ENCODE measurements at places on chromosomes 12 and 14.

GRCh38 chr12:104456950-104457745 is 400 bp downstream of the CHST11 start:
- DNase-seq = peak; percentile 75

- no peak for DNase-seq
Measured at GRCh38 chr12:10220398-10221077, 7.9 kb downstream of the GABARAPL1 start.

DNA sequence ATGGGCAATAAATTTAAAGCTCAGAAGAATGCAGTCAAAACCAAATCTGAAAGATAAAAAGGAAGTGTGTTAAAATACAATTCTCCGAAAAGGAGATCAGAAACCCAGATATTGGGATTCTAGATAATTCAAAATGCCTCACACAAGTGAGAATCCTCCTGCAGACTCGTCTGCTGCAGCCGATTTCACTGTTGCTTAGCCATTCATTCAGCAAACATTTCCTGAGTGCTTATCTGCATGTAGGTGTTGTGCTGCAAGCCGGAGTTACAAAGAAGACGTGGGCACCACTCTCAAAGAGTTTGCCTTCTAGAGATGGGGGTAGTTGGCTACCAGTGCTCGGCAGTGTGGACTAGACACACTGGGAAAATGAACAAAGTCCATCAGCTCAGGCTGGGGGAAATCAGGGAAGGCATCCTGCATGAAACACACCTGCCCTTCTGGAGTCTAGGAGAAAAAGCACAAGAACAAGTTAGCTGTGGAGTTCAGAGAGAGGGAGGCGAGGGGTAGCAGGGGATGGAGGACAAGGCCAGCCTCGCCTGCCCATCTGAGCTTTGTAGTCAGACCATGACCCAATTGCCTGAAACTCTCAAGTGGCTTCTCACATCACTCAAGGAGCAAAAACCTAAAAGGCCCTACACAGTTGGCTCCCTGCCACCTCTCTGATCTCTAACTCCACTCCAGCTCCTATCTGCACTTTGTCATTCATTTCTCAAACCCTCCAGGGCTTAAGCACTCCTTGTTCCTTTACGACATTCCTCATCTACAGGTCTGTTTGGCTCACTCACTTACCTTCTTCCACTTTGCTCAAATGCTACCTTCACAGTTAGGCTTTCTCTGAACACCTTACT is 310.0 kb upstream of the DDHD1 start:
- DNase-seq = no peak

- DNase-seq = no peak
Measured at GRCh38 chr14:64812412-64812811, 67.3 kb downstream of the SPTB start.

- DNase-seq = no peak
Measured at GRCh38 chr12:131833288-131833895, 5.2 kb downstream of the MMP17 start.
